Body of pancreas (tissue), 4 donors: ENCODE measurements at places on chromosomes 7 and 10. TPM values are rescaled to one million over a fixed set of nuclear protein-coding genes. Genes with fewer than 3 reads are reported as not detected.
A peak's percentile ranks its signal among the peaks of the same experiment; 100 is the strongest.

Gene ZNF804B
- 4.9 TPM for total RNA-seq

Gene PLA2G12B
- not detected for total RNA-seq

Gene TMEM196
- total RNA-seq = not detected

- H3K27ac ChIP-seq = no peak overlapping the region
- H3K27me3 ChIP-seq = no peaks in the 10 kb centered on the region
- no peak for DNase-seq
- peaks cover 42% of the 10 kb centered on the region for H3K4me1 ChIP-seq
Observed at GRCh38 chr10:69572159-69573055, 815 bp downstream of the NEUROG3 start.

DNA sequence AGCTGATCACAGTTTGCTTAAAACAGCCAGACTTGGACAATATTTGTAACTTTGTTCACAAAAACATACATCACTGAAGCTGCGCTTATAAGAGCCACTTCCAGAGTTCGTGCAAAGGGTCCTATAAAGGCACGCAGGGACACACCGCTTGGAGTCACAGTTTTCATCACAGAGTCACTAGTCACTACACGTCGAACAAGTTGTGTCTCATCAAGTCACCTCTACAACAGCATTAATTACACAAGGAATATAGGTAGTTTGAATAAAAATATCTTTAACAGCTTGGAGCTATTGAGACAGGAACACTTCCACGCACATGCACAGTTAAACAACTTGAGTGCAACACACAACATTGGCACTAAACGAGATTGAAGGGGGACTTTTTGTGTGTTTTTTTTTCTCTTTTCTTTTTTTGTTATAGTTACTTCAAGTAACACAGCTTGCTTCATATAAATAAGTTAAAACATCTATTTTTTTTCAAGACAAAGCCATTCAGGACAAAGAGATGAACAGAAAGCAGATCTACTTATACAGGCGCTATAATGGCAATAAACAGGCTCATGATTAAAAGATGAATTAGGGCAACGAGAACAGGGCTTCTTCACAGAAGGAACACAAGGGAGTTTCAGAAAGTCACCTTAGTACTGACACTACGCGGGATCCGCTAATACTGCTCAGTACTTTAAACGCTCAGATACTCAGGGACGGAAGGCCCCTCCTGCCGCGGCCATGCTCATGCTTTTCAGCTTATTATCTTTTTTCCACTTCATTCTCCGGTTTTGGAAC lies 2.2 kb downstream of the HOXA5 start:
- peaks cover 77% of the 10 kb centered on the region for H3K27me3 ChIP-seq
- no peaks in the 10 kb centered on the region for H3K36me3 ChIP-seq
- H3K4me1 ChIP-seq = peaks cover 28% of the 10 kb centered on the region
- H3K4me3 ChIP-seq = no peak overlapping the region
- no peak for DNase-seq
- H3K27ac ChIP-seq = no peak overlapping the region

DNA sequence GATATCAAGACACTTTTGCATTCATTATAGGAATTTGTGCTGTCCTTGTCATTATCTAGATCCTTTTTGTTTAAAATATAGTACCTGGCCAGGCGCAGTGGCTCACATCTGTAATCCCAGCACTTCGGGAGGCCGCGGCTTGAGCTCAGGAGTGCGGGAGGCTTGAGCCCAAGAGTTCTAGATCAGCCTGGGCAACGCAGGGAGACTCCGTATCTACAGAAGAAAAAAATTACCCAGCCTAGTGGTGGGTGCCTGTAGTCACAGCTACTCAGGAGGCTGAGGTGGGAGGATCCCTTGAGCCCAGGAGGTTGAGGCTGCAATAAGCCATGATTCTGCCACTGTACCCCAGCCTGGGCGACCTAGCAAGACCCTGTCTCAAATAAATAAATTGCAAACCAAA lies 621 bp upstream of the MORN4 start:
- peak; percentile 37 for DNase-seq
- H3K36me3 ChIP-seq = no peaks in the 10 kb centered on the region
- peak overlapping the region; percentile 53 for H3K27ac ChIP-seq

GRCh38 chr10:133381036-133381435 lies 2.0 kb downstream of the PAOX start:
- DNase-seq = no peak
- no peak overlapping the region for H3K4me3 ChIP-seq
- H3K27ac ChIP-seq = no peak overlapping the region
- H3K36me3 ChIP-seq = no peaks in the 10 kb centered on the region
- peaks cover 19% of the 10 kb centered on the region for H3K4me1 ChIP-seq

GRCh38 chr10:15419279-15419874 lies 48.3 kb upstream of the FAM171A1 start:
- no peaks in the 10 kb centered on the region for H3K36me3 ChIP-seq
- no peak overlapping the region for H3K27ac ChIP-seq
- no peaks in the 10 kb centered on the region for H3K27me3 ChIP-seq
- DNase-seq = peak; percentile 55

GRCh38 chr7:93894426-93894825 lies 3.9 kb upstream of the TFPI2 start:
- no peak overlapping the region for H3K27ac ChIP-seq
- H3K4me3 ChIP-seq = no peak overlapping the region
- H3K4me1 ChIP-seq = peaks cover 59% of the 10 kb centered on the region
- DNase-seq = no peak
- H3K27me3 ChIP-seq = no peaks in the 10 kb centered on the region

Gene OR2A14
- not detected for total RNA-seq
